ENCODE measurements at places on chromosomes 16 and 17.

DNA sequence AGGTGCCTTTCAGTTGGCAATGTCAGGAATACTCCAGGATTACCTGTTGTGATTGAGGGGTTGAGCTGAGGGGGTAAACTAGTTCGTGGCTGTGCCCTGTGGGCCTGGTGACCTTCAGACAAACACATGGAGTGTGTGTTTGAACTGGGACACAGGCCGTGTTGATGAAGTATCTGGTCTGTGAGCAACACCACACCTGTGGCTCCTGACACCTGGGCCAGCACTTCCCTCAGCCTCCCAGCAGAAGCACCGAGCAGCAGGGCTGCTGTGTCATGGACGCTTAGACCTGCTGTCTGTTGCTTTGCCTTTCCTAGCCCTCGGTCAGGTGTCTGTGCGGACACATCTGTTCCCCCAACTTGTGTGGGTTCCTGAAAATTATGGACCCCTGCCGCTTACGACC, 82.9 kb downstream of the KSR1 start:
- DNase-seq = no peak

- DNase-seq = no peak
Measured at GRCh38 chr16:67967958-67968399, 458 bp downstream of the SLC12A4 start.

GRCh38 chr17:46943501-46944393, 20.8 kb downstream of the GOSR2 start:
- no peak for DNase-seq

DNA sequence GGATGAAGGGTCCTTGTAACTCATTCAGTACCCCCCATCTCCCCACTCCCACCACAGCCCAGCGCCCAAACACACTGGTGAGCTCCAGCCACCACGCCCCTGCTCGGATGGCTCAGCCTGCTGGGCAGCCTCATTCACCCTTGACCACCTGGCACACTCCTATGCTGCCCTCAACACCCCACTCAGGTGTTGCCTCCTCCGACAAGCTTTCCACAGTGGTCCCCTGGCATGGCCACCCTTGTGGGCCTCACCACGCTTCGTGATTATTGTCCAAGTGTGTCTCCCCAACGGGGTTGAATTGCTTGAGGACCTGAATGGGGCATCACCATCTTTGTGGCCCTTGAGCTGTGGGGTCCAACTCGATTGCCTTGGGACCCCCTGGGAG, 12.0 kb upstream of the DOC2B start:
- DNase-seq = no peak

DNA sequence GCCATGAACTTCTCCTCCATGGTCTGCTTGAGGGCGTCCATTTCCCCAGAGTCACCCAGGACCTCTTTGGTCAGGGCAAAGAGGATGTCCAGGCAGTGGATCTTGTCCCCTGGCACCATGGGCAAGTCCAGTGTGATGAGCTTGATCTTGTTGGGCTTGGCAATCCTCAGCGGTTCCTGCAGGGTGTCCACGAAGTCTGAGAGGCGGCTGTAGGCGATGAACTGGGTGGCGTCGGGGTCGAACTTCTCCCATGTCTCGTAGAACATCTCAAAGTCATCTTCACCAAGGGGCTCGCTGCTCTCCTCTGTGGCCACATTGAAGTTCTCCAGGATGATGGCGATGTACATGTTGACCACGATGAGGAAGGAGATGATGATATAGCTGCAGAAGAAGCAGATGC, 9.0 kb upstream of the CD79B start:
- no peak for DNase-seq

DNA sequence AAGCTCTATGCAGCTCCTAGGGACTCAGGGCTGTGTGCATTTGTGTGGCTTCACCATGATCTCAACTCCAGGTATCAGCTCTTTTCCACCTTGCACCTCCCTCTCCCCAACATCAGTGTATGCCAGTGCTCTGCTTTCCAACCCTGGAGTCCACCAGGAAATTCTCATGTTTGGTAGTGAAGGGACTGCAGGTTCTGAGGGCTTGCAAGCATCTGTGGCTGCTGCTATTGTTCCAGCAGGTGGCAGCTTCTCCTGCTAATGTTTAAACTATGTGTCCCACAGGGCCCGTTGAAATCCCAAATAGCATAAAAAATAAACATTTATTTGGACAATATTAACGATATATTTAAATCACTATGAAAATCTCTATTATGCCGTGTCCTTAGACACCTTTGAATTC, 82.0 kb downstream of the RGS9 start:
- no peak for DNase-seq

DNA sequence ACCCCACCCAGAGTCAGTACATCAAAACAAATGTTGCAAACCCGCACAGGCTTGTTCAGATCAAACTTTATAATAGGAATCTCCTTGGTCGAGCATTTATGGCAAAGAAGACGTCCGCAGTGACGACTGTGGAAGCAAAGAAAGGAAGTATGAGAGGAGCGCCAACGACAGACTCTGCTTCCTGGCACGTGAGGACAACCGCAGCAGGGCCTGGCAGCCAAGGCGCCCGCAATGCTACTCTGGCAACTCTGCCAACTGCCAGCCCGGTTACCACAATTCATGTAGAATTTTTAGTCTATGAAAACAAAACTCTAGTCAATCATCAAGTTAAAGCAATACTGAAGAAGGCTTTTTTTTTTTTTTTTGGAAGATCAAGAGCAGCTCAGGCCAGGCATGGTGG, 24.8 kb downstream of the CYB5D2 start:
- DNase-seq = no peak

- DNase-seq = no peak
Measured at GRCh38 chr17:50517504-50518383, 9.5 kb downstream of the MYCBPAP start.

- DNase-seq = no peak
Measured at GRCh38 chr17:80644536-80644935, 99.9 kb downstream of the RPTOR start.

DNA sequence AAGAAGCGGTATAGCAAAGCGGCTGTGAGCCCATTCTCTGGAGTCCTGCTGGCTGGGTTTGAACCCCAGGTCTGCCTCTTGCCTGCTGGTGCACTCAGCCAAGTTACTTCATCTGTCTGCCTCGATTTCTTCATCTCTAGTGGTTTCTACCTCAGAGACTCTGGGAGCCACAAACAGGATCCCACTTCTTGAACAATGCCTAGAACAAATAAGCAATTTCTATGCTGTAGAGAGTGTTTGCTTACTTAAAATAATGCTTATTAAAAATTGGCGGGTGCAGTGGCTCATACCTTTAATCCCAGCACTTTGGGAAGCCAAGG, 75.5 kb downstream of the CMIP start:
- DNase-seq = no peak

- DNase-seq = peak; percentile 20
Measured at GRCh38 chr17:39231591-39232551, 6.1 kb upstream of the STAC2 start.

DNA sequence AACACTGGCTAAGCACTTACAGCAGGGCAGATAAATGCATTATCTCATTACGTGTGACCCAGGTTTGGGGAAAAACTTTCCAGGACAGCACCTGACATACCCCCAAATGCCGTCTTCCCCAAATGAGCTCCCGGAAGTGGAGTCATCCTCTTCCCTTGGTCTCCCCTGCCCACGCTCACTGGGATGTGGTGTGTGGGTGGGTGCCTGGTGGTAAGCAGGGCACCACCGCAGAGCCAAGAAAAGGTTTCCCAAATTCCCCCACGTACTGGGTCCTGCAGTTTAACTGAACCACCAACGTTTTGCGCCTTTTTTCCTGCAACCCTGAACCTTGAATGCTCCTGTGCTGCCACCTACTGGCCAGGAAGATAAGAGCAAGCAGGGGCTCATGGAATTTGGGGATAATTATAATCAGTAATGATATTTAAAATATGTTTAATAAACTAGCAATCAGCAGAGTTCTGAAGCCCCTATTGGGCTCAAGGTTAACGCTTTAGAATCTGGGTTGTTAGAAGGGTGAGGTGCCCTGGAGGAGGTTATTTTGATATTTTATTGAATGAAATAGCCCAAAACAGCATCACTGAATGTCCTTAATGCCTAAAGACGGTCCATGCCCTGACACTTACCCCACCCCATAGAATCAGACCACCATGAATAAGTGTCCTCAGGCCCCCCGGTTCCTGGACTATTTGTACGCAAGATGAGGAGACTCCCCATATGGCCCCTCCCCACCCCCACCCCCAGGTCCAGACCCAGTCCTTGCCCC, 8.0 kb downstream of the SPPL2C start:
- DNase-seq = no peak

- DNase-seq = no peak
Measured at GRCh38 chr17:35617505-35617904, 30.4 kb downstream of the AP2B1 start.

GRCh38 chr16:63714876-63715275, 1407.0 kb downstream of the CDH11 start:
- no peak for DNase-seq

DNA sequence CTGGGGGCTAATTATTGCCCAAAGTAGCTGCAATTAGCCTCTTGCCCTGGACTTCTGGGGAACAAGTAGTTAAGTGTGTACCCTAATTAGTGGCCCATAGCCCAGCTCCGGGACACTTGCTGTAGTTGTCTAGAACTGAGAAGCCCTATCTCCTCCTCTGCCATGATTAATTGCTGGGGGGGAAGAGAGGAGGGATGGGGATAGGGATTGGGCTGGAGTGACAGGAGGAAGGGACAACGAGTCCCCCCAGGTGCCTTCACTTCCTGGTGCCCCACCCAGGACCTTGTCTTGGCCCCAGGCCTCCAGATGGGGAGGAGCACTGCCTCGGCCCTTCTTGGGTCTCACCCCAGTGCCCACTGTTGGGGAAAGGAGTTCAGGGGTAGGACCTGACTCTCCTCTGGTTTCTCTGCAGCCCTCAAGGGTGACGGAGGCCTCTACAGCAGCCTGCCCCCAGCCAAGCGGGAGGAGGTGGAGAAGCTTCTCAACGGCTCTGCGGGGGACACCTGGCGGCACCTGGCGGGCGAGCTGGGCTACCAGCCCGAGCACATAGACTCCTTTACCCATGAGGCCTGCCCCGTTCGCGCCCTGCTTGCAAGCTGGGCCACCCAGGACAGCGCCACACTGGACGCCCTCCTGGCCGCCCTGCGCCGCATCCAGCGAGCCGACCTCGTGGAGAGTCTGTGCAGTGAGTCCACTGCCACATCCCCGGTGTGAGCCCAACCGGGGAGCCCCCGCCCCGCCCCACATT, 17.4 kb downstream of the NGFR start:
- no peak for DNase-seq

DNA sequence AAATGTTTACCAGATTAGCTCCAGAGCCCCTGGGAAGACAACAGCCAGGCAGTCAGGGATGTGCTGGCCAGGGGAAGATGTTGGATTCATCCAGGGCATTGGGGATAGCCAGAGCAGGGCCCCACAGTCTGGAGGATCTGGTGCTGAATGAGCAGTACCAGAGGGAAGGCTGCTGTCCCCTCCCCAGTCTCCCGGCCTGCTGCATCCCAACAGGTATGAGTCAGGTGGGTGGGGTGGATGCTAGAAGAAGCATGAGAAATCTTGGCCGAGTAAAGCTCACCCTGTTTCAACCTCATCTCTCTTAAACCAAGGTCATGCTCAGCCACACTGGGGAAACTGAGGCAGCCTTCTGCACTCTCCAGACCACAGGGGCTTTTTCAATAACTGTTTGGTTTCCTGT, 71.9 kb upstream of the SEC14L1 start:
- no peak for DNase-seq

GRCh38 chr17:44898768-44899073, 524 bp downstream of the EFTUD2 start:
- no peak for DNase-seq

DNA sequence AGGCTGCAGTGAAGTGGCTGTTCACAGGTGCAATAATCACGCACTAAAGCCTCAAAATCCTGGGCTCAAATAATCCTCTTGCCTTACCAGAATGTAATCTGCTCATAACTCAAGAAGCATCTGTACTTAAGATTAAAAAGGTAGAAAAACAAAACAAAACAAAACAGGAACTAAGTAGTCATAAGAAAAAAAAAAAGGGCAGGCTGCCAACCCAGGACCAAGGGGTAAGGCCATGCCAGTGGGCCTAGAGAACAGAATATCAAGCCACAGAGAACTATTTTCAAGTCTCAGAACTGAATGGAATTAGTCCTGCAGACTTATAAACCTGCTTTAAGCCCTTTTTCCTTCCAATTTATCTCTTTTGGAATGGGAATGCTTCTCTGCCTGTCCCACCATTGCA, 64.8 kb upstream of the TBC1D3K start:
- DNase-seq = no peak

DNA sequence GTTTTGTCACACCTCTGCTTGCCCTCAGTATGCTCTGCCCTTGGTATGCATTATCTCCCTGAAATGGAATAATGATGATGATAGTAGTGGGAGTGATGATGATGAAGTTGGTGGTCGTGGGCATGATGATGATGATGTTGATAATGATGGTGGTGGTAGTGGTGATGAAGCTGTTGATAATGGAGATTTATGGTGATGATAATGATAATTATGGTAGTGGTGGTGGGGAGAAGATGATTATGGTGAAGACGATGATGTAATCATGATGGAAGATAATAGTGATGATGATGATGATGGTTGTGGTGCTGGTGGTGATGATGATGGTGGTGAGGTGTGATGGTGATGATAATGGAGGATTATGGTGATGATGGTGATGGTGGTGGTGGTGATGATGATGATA, 390.1 kb upstream of the EEF2KMT start:
- no peak for DNase-seq

DNA sequence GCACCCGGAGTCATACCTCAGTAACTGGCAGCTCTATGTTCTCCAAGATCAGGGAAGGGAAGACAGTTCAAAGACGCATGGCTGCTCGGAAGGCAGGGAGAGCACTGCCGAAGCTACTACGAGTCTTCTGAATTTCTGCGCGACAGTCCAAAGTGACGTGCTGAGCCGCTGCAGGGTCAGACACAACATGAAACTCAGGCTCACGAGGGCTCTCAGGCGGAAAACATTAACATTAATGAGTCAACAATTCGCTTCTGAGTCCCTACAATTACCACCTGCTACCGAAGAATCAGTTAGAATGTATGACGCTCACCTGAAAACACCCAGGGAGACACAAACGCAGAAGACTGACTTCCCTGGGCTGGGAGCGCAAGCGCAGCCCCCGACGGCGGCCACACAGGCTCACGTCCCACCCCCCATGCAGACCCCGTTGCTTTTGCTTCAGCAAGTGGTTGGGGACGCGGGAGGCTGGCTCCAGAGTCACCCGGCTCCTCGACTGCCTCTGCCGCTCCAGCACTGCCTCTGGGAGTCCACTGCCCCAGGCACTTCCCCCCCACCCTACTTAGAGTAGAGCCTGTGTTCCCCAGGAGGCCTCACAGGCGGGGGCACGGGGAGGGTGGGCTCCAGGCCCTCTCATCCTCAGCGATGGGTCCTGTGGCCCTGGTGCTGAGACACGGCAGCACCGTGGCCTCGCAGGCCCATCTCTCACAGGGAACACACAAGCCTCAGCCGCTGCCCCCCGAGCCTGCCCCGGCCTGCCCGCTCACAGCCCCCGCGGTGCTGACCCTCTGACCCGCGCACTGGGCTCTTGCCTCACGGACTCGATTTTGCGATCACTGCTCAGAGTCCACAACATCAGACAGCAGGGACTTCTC, 38.9 kb downstream of the LMF1 start:
- no peak for DNase-seq

Data from effector memory CD4-positive, alpha-beta T cell (primary cell).